ENCODE measurements at places on chromosomes 16 and 17.

DNA sequence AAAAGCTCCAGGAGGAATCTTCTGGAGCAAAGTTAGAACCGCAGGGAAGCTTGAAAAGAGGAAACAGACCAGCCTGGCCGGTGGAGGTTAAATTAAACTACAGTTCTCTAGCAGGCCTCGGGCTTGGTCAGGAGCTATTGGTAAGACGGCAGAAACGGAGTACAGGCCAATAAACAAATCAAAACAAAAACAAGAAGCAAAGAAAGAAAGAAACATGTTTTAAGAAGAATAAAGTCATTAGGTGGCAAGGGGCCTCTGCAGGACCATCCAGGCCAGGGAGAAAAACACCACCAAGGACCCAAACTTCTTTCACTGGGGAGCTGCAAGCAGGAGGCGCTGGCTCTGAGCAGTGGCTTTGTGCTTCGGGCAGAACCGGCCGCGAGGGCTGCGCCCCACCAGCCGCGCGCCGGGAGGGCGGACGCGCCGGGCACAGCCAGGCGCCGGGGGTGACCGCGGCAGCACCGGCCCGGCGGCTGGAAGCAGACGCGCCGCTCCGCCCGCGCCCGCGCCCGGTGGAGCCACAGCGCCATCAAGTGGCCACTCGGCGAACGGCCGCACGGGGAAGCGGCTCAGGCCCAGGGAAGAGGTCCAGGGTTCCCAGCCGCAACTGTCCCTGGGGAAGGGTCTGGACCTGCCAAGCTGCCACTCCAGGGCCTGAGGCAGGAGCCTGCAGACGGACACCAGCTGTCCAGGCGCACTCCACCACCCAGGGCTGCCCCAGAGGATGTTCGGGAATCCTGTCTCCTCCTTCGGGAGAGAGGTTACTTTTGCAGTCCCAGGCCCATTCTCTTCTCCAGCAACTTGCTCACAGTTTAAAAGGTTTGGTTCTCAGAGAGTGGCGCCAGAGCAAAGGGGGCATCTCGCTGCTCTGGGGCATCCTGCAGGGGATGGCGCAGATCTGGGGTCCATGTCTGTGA, 419.4 kb downstream of the SOX9 start:
- DNase-seq, result peak; percentile 80

GRCh38 chr17:17024778-17025300, 17.4 kb upstream of the MPRIP start:
- no peak for DNase-seq

DNA sequence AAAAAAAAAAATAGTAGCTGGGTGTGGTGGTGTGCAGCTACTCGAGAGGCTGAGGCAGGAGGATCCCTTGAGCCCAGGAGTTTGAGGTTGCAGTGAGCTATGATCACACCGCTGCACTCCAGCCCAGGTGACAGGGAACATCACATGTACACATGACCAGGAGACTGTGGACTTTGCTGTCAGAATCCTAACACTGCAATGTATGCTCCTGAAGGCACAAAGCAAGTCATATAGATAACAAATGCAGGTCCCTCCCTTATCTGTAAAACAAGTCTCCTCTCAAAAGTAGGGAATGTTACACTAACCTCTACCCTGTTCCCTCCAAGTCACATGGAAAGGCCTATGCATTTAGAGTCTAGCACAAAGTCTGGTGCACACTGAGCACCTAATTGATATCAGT, 48.5 kb downstream of the ARHGAP17 start:
- DNase-seq, result no peak

GRCh38 chr16:89303617-89304016, 86.1 kb downstream of the ZNF778 start:
- DNase-seq, result peak; percentile 81

- DNase-seq, result no peak
Measured at GRCh38 chr16:58644765-58645487, 15.3 kb upstream of the CNOT1 start.

DNA sequence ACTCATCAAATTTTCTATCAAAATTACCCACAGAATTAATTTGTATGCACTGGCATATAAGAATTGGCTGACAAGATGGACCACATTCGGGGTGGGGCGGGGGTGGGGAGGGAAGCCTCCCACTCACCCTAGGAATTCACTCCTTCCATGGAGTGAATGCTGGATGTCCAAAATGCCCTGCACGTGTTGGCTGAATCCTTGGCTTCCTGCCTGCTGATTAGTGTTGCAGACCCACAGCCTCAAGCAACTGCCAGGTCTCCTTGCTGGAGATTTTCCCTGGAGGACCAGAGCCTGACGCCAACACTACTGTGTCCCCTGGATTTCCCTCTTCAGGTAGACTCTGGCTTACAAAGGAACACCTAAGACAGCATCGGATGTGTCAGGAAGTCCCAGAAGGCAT, 575.7 kb upstream of the CDH11 start:
- DNase-seq, result no peak

DNA sequence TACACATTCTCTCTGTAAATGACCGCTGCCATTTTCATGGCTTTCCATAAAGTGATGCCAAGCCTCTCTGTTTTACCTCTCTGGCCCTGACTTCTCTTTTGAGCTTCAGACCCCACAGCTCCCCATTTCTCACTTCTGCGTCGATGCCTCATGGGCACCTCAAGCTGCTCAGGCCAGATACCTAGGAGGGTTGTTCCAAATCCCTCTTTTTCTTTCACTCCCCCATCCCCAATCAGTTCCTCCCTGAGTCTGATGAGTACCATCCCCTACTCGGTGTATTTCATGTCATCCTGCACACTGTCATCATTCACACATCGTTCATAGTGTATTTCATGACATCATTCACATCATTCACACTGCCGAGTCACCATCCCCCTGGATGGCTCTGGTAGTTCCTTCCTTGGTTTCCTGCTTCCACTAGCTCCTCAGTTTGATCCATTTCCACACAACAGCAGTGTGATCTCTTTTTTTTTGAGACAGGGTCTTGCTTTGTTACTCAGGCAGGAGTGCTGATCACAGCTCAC, 43.1 kb downstream of the NTN1 start:
- DNase-seq, result no peak

GRCh38 chr17:9519583-9520272, 55.9 kb downstream of the STX8 start:
- DNase-seq, result no peak

DNA sequence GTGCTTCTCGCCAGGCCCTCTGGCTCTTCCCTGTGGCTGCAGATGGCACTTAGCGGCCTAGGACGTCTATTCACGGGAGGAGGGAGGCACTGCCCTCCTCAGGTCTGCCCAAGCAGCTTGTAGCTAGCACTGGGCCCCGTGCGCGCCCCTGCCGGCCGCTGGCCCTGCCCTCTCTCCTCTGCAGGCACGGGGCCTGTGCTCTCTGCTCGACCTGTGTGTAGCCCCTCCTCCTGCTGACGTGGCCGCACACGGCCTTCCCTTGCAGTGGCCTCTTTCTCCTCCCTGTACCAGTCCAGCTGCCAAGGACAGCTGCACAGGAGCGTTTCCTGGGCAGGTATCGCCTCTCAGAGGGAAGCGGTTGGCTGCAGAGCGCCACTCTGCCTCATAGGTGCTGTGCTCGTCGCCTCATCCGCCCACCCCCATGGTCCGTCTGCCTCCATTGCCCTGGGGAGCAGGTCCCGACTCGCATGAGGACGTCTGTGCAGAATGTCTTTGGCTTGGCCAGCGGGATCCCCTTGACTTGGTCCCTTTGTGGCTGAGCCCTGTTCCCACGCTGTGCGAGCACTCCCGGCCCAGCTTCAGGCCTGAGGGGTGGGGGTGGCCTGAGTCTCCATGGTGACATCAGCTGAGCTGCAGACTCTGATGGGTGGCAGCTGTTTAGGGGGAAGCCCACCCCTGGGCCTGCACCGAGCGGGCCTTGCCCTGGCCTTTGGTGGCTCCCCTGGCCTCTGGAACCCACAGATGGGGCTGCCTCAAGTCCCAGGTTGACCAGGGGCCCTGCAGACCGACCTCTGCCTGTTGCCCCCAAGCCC, 34.6 kb downstream of the TSC2 start:
- peak; percentile 76 for DNase-seq

GRCh38 chr17:70868149-70868548, 698.8 kb downstream of the KCNJ2 start:
- DNase-seq, result no peak

- DNase-seq, result no peak
Measured at GRCh38 chr17:3479988-3480387, 4.2 kb downstream of the ASPA start.

GRCh38 chr17:77636835-77637817, 321.4 kb upstream of the TNRC6C start:
- no peak for DNase-seq

DNA sequence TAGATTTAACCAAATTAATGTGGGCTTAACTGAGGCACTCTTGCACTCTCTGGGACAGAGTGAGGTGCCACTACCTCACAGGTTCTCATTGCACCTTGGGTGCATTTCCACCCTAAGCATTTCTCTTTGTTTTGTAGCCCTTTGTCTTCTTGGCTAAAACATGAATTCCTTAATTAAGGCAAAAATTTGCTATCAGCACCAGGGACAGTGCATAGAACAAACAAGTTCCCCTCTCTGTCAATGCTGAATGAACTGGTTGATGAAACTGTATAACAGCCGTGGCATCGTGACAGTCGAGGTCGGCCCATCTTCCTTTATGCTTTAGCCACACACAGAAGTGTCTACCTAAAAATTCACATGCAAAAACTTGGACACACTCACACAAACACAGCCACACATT, 74.8 kb downstream of the HS3ST2 start:
- no peak for DNase-seq

GRCh38 chr16:27127308-27127707, 60.6 kb downstream of the C16orf82 start:
- no peak for DNase-seq

- no peak for DNase-seq
Measured at GRCh38 chr17:76153202-76153601, 12.2 kb upstream of the FOXJ1 start.

- DNase-seq, result no peak
Measured at GRCh38 chr17:65535777-65536572, 25.5 kb downstream of the AXIN2 start.

GRCh38 chr16:15674571-15674970, 24.5 kb downstream of the NDE1 start:
- DNase-seq, result no peak

DNA sequence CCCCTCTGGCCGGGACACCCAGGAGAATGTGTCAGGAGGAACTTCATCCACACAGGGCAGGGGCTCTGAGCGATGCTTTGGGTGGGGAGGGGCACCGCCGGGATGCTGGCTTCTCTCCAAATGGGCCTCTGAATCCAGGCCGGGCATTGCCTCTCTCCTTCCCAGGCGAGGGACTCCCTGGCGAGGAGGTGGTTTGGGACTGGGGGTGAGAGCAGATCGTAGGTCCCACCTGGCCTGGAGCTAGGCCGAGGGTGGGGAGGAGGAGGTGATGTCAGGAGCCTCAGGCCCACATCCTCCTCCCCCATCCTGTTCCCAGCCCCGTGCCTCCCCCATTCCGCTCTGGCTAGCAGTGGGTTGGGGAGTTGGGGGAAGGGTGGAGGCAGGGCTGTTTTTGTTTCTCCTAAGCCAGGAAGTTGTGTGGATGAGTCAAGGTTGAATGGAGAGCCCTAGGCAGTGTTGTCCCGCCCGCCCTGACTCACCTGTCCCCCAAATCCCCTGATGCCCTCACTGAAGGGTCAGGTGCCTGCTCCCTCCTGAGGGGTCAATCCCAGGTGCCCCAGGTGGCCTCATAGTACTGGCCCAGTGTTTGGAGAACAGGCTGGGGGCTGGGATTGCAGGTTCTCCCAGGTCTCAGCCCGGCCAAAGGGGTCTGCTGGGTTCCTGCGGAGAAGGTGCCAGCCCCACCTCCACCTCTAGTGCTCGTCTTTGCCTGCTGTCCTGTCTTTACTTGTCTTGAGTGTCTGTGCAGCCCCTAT, 2.8 kb downstream of the GRB7 start:
- no peak for DNase-seq

GRCh38 chr16:12796498-12796897, 7.2 kb downstream of the CPPED1 start:
- DNase-seq, result no peak

- no peak for DNase-seq
Measured at GRCh38 chr17:19487024-19487600, 46.5 kb upstream of the SLC47A1 start.

DNA sequence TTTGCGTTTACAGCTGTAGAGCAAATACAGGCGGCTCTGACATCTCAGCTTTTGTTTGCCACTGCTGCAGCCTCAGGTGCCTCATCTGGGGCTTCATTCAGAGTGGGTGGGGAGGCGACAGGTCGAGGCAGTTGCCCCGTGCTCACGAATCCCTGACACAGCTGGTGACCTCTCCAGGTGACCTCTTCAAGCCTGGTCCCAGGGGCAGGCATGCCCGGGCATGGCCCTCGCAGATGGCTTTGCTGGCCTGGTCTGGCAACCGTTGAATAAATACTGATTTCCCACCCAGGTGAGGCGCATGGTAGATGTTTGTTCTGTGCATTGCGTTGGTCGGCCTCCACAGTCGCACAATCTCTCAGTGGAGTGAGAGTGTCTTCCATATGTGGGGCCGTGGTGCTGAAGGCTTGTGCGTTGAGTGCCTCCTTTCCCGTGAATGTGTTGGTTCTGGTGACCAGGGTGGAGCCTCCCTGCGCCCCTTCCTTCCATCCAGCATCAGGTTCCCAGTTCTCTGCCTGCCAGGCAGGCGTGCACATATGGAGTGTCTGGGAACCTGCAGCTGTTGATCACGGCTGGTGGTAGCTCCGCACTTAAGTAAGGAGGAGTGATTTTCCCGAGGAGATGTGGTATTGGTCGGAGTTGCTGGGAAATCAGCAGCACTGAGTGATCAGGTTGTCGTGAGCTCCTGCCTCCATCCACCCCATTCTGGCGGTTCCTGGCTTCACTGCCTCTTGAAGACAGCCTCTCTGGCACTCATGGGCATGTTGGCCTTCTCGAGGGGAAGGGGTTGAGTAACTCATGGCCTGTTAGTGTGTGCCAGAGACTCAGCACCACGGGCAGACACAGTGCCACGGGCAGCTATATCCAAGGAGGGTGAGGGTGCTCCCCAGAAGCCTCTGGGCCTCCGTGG, 149.7 kb downstream of the RPTOR start:
- DNase-seq, result no peak

DNA sequence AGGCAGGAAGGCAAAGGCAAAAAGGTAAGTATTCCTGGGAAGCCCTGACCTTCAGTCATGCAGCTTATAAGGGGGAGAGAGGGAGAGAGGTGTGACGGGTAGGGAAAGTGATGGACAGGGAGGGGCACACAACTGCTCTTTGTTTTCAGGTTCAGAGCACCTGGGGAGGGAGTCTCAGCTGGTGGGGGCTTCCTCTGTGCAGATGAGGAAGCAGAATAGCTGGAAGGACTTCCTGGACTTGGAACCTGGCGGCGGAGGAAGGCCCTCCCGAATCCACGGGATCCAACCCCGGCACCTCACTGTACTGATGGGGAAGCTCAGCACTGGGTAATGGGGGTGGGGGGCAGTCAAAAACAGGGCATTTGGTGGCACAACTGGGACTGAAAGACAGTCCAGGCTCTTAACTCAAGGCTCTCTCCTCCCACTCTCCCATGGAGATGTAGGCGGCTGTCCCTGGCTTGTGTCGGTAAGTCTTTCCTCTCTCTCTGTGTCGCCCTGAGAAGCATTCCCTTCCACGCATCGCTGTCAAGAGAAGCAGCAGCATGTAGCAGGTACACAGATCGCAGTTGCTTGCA, 11.9 kb upstream of the PITPNM3 start:
- DNase-seq, result no peak

- no peak for DNase-seq
Measured at GRCh38 chr16:86751076-86752030, 173.0 kb downstream of the FOXL1 start.

GRCh38 chr17:66952031-66952524, 12.4 kb upstream of the CACNG4 start:
- no peak for DNase-seq

GRCh38 chr17:67068999-67069398, 24.6 kb downstream of the CACNG1 start:
- no peak for DNase-seq

- no peak for DNase-seq
Measured at GRCh38 chr16:64962786-64963185, 159.1 kb downstream of the CDH11 start.

- DNase-seq, result no peak
Measured at GRCh38 chr17:29962656-29963055, 21.2 kb downstream of the EFCAB5 start.

Data from cerebellum (tissue), 4 donors.